ENCODE measurements at places on chromosomes 4 and X. TPM values are rescaled to one million over a fixed set of nuclear protein-coding genes. Genes with fewer than 3 reads are reported as not detected.

USO1 gene
- 29.4 TPM for polyA plus RNA-seq

KIT gene
- polyA plus RNA-seq: 0.66 TPM

RNF212 gene
- 1.7 TPM for polyA plus RNA-seq

USP27X gene
- polyA plus RNA-seq: 6.0 TPM

VCX3A gene
- polyA plus RNA-seq: 0.34 TPM

BMPR1B gene
- polyA plus RNA-seq: 0.94 TPM

MAGEB10 gene
- polyA plus RNA-seq: not detected

GRCh38 chrX:11437642-11438379 is 144.6 kb downstream of the AMELX start:
- H3K4me1 ChIP-seq: no peaks in the 10 kb centered on the region
- H3K27ac ChIP-seq: no peak overlapping the region
- H3K27me3 ChIP-seq: no peaks in the 10 kb centered on the region
- no peak for DNase-seq

GRCh38 chr4:96352051-96352517 is 512.2 kb downstream of the PDHA2 start:
- no peaks in the 10 kb centered on the region for H3K4me1 ChIP-seq
- no peak overlapping the region for H3K4me3 ChIP-seq
- no peaks in the 10 kb centered on the region for H3K27me3 ChIP-seq
- no peak overlapping the region for H3K27ac ChIP-seq

DNA sequence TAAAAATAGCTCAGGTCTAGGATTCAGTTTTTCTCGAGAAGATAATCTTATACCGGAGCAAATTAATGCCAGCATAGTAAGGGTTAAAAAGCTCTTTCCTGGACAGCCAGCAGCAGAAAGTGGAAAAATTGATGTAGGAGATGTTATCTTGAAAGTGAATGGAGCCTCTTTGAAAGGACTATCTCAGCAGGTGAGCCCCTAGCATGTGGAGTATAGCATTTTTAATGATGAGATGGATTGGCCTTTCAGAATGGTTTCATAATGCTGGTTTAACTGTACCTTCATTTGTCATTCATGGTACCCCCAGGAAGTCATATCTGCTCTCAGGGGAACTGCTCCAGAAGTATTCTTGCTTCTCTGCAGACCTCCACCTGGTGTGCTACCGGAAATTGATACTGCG is 79.4 kb downstream of the SLC10A6 start:
- no peaks in the 10 kb centered on the region for H3K36me3 ChIP-seq
- H3K4me3 ChIP-seq: no peak overlapping the region
- no peaks in the 10 kb centered on the region for H3K27me3 ChIP-seq
- H3K4me1 ChIP-seq: no peaks in the 10 kb centered on the region
- DNase-seq: no peak

DNA sequence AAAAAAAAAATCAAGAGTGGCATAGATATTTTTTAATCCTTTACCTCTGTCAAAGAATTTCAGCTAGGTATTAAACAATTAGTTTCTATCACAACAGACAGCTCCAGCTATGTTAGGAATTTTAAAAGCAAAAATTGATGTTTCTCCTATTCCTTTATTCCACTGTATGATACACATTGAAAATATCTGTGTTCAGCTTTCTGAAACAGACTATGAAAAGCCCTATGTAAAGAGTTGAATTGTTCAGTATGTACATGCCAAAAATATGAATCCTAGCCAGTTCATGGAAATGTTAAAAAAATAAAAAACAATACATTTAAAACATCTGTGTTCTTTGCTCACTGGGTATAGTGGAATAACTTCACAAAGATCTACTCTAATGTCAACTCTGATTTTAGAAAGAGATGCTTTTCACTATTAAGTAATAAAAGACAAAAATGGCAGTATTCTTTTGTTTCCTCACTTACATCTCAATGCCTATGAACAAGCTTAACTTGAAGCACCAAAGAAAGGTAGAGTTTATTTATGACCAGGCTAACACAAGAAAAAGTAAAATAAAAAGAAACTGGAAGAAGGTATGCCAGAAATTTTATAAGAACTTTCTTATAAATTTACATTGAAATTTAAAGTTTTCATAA is 32.1 kb downstream of the FBXW7 start:
- no peak for DNase-seq
- H3K4me1 ChIP-seq: no peaks in the 10 kb centered on the region
- no peak overlapping the region for H3K4me3 ChIP-seq
- H3K27me3 ChIP-seq: no peaks in the 10 kb centered on the region

DNA sequence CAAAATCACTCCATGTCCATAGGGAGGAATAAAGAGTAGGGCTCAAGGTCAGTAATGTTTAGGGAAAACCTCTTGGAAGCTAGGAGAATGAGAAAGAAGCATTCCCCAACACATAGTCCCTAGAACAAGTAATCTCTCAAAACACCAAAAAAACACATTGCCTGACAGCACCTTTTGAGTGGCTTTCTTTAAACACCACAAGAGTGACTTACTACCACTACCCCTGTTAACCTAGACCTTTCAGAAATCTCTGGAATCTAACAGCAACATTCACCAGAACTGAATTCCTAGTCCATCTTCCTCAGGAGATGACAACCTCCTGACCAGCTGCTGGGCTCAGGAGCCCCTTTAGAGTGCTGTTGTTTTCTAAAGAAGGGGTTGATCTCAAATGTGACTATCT is 142.2 kb downstream of the SOWAHB start:
- no peaks in the 10 kb centered on the region for H3K27me3 ChIP-seq
- no peak overlapping the region for H3K4me3 ChIP-seq
- no peak overlapping the region for H3K27ac ChIP-seq

- no peaks in the 10 kb centered on the region for H3K27me3 ChIP-seq
- H3K36me3 ChIP-seq: no peaks in the 10 kb centered on the region
- peak overlapping the region; percentile 54 for H3K4me3 ChIP-seq
- peak overlapping the region; percentile 89 for H3K27ac ChIP-seq
- H3K4me1 ChIP-seq: peaks cover 9% of the 10 kb centered on the region
Measured at GRCh38 chr4:88823058-88823919, 125.7 kb upstream of the NAP1L5 start.

GRCh38 chr4:56078866-56079265 is 130.1 kb downstream of the CEP135 start:
- no peaks in the 10 kb centered on the region for H3K27me3 ChIP-seq
- H3K36me3 ChIP-seq: no peaks in the 10 kb centered on the region

GRCh38 chr4:144288011-144288903 is 147.7 kb upstream of the GYPA start:
- no peaks in the 10 kb centered on the region for H3K27me3 ChIP-seq
- no peak overlapping the region for H3K27ac ChIP-seq
- no peak overlapping the region for H3K4me3 ChIP-seq
- no peak for DNase-seq
- no peaks in the 10 kb centered on the region for H3K4me1 ChIP-seq
- H3K36me3 ChIP-seq: no peaks in the 10 kb centered on the region

- H3K4me1 ChIP-seq: no peaks in the 10 kb centered on the region
- no peak overlapping the region for H3K4me3 ChIP-seq
- no peak for DNase-seq
Measured at GRCh38 chr4:14064984-14065383, 437.5 kb upstream of the BOD1L1 start.

DNA sequence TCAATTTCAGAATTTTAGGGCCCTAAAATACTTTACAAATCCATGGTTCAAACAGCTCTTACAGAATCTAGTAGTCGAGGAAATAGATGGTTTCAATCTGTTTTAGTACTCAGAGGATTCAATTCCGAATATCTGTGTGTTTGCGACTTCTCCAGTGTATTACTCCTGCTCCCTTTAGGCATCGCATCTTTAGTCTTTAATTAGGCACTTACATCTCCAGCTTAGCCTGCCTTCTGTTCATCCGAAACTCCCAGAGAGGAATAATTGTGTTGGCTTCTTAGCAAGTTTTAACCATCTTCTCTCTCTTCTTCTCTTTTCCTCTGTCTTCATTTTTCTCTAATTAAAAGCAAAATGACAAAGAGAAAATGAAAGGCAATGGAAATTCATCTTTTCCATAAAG is 1901.3 kb upstream of the TENM3 start:
- no peak overlapping the region for H3K4me3 ChIP-seq
- no peaks in the 10 kb centered on the region for H3K36me3 ChIP-seq
- H3K27me3 ChIP-seq: no peaks in the 10 kb centered on the region
- H3K4me1 ChIP-seq: no peaks in the 10 kb centered on the region
- H3K27ac ChIP-seq: no peak overlapping the region
- no peak for DNase-seq

GRCh38 chrX:9788911-9789310 is 2.7 kb downstream of the SHROOM2 start:
- H3K27me3 ChIP-seq: peaks cover 34% of the 10 kb centered on the region
- no peaks in the 10 kb centered on the region for H3K4me1 ChIP-seq
- H3K36me3 ChIP-seq: no peaks in the 10 kb centered on the region
- H3K27ac ChIP-seq: no peak overlapping the region
- DNase-seq: no peak
- H3K4me3 ChIP-seq: no peak overlapping the region

DNA sequence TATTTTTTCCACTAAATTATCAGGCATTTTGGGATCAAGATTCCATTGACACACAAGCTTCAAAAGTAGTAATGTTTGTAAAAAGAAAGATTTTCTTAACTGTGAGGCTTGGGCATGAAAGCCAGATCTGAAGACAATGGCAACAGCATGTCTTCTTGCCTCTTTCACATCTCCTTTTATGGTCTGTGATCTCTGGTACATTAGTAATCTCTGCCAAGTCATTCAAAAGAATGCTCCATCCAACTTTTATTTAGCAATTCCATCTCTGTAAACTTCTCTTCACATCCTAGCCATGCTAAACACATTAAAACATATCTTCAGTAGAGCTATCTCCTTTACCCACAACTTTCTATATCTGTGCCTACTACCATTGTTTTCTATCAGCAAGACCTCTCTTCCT is 465.4 kb downstream of the FAT4 start:
- H3K4me3 ChIP-seq: no peak overlapping the region
- no peak for DNase-seq
- no peaks in the 10 kb centered on the region for H3K27me3 ChIP-seq
- H3K4me1 ChIP-seq: no peaks in the 10 kb centered on the region

DNA sequence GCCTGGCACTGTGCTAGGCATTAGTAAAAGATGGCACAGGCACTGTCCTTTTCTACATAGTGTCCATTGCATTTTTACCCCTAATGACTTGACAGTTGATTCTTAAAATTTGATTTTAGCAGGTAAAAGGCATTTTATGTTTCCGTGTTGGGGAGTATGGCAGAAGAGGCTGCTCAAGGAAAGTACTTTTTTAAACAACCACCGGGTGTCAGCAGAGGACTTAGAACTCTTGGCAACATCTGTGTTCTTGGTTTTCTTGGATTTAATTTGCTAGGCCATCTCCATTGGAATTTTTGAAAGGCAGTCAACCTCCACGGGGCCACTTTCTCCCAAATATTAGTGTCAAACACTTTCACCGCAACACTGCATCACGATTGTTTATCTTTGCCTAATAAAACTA is 102.9 kb downstream of the TSPAN7 start:
- H3K36me3 ChIP-seq: no peaks in the 10 kb centered on the region
- no peak overlapping the region for H3K4me3 ChIP-seq
- H3K27ac ChIP-seq: no peak overlapping the region
- H3K27me3 ChIP-seq: no peaks in the 10 kb centered on the region
- DNase-seq: no peak

- H3K4me1 ChIP-seq: peaks cover 7% of the 10 kb centered on the region
- no peaks in the 10 kb centered on the region for H3K27me3 ChIP-seq
- no peak overlapping the region for H3K4me3 ChIP-seq
- no peaks in the 10 kb centered on the region for H3K36me3 ChIP-seq
Measured at GRCh38 chr4:105637408-105638176, 70.9 kb downstream of the INTS12 start.

DNA sequence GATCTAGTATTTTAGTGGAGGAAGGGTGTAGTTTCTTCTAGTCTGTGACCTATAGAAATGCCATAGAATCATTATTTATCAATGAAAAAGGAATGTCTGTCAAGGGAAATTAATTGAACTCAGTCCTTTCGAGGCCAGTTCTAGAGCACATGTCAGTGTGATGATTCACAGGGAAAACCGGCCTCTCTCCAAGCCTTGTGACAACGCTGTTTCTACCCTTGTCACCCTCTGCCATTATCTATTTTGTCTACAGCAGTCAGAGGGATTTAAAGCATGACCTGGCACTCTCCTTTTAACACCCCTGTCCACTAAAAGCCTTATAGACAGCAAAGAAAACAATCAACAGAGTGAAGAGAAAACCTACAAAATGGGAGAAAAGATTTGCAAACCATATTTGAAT is 119.8 kb downstream of the DRD5 start:
- DNase-seq: peak; percentile 43
- H3K4me3 ChIP-seq: no peak overlapping the region
- no peaks in the 10 kb centered on the region for H3K36me3 ChIP-seq
- H3K27ac ChIP-seq: no peak overlapping the region
- H3K4me1 ChIP-seq: no peaks in the 10 kb centered on the region
- no peaks in the 10 kb centered on the region for H3K27me3 ChIP-seq

DNA sequence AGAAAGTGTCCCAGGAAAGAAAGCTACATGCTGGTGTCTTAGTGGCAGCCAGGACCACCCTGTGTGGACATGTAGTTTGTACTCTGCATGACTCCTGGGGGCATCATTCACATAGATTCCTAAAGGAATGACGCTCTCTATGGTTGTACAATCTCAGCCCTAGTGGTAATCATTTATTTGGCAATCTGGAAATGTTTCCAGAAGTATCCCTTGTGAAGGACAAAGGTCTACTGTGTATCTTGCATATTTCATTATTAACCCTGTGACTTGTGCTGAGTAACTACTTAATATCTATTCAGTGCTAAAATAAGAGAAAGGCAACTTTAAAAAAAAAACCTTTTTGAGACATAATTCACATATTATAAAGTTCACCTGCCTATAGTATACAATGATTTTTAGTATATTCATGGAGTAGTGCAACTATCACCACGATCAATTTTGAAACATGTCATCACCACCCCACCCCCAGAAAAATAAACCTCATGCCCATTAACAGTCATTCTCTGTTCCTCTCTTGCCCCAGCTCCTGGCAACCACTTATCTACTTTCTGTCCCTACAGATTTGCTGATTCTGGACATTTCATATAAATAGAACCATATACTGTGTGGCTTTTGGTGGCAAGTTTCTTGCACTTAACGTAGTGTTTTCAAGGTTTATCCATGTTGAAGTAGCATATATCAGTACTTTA is 51.7 kb downstream of the SHROOM3 start:
- H3K36me3 ChIP-seq: no peaks in the 10 kb centered on the region
- no peak overlapping the region for H3K27ac ChIP-seq
- DNase-seq: no peak
- H3K27me3 ChIP-seq: no peaks in the 10 kb centered on the region
- no peaks in the 10 kb centered on the region for H3K4me1 ChIP-seq

DNA sequence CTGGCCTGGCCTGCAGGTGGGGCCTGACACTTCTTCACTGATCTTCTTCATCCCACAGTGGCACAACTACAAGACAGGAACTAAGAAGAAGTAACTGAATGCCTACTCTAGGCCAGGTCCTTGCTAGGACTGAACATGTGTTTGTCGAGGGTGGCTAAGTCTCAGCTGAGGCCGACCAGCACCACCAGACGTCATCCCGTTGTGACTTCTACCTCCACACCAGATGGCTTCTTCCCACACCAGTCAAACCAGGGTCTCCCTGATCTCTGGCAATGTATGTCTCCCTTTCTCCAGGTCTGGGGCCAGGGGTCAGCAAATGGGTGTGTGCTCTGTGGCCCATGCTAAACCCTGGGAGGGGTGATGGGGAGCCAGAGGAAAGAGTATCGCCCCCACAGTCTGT is 40.2 kb downstream of the PJA1 start:
- no peaks in the 10 kb centered on the region for H3K36me3 ChIP-seq
- no peak overlapping the region for H3K4me3 ChIP-seq
- no peak for DNase-seq
- H3K4me1 ChIP-seq: no peaks in the 10 kb centered on the region
